Stimulated activated CD4-positive, alpha-beta T cell treated with anti-CD3 and anti-CD28 coated beads, Interleukin-2, amount 100 ng/mL, for 24 hours (primary cell): ENCODE measurements at places on chromosomes 12 and 14.

DNA sequence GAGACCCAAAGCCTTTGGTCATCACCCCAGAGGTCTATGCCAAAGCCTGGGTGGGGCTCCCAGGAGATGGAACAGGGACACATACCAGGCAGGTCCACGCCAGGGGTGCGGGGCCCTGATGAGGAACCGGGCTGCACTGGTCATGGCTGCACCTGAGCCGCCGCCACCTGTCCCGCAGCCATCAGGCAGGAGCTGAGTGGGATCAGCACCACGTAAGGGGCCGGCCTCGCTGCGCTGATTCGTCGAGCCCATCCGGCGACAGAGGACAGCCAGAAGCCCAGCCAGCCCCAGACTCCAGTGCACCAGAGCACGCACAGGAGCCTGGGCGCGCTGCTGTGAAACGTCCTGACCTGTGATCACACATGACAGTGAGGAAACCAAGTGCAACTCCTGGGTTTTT lies 15.9 kb downstream of the DEGS2 start:
- no peak for DNase-seq

- DNase-seq: no peak
Measured at GRCh38 chr12:6213969-6214368, 13.8 kb downstream of the CD9 start.

DNA sequence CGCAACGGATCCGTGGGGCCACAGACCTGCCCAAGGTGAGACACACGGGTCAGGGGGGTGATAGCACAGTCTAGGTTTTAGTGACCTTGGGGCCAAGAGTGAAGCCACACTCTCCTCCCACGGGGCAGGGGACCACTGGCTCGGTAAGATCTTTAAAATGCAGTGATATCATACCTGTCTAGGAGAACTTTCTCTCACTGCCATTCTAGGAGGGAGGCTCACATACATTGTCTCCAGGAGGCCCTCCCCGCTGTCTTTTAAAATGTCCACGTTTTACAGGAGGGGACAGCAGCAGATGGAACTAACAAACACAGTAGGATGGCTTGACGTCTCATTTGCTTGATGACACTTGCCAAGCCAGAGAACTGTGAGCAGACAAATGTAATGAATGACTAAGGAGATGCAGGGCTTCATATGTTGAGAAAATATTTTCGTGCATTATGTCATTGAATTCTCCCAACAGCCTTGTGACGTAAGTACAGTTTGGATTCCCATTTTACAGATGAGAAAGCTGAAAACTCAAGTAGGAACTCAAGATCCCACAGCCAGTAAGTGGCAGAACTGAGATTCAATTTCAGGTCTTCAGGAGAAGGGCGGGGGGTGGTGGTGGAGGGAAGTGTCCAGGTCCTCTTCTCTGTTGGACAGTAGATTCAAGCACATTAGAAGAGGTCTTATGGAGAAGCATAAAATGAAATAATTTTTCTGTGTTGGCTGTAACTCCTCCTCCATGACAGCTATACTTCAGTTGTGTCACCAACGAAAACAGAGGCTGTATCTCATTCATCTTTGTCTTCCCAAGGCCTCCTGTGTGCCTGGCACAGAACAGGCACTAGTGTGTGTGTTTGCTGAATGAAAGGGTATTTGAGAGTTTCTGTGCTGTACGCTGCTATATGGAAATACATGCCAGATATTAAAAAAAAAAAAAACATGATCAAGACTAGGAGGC lies 2.1 kb downstream of the VASH1 start:
- DNase-seq: no peak

DNA sequence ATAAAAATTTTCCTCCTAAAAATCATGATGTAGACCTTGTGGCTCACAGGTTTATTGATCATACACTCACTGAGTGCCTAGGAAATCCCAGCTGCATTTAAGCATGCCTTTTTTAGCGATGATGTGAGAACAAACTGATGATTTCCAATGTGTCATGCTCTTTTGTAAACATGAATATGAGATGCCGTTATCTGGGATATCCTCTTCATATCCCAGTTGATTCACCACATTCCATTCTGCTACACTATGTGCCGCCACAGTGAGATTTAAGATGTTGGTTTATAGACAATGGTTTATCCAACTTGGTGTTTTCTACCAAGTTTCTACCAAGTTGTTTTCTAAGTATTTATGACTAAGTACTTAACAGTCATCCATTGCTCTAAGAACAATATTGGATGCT lies 5.2 kb downstream of the OR4E1 start:
- no peak for DNase-seq

DNA sequence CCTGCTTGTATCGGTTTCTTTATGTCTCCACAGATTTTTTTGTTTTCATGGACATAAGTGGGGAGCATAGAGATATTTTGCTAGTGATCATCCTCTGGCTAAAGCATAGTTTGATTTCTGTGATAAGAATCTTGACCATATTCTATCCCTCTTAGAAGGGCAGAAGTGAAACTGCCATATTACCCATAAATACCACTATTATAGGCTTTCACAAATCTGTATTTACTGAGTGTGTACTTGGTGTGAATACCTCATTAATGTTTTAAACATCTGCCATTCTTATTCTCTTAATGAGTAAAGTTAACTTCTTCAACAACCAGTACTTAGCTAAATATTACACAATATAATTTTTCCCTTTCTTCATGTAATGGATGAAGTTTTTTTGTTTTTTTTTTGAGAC lies 16.1 kb downstream of the WNK1 start:
- DNase-seq: no peak

DNA sequence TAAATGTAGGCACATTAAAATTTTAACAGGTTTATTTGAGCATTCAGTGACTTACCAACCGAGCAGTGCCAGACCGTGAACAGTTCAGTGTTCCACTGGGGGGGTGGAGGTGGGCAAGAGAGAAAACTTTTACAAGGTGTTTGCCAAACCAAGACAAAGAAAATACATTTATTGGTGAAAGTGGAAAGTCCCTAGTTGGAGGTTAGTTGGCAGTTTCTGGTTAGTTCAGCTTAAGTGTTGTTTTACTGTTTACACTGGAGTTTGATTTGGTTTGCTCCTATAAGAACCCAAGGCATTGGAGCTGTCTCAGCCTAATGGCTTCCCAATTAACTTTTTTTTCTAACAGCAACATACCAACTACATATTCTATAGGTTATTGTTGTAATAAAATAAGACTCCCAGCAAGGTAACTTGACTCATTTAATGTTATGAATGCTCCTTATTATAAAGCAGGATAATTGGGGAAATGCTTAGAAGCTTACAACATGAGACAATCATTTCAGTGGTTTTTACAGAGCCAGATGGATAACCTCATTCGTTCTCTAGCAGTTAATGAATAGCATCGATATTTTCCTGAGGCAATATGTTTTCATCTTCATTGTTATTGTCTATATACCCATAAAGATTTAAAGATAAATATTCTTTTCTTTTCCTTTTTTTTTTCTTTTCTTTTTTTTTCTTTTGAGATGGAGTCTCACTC lies 115.8 kb downstream of the ETNK1 start:
- DNase-seq: no peak

- no peak for DNase-seq
Measured at GRCh38 chr14:94650806-94651805, 38.9 kb downstream of the SERPINA3 start.

- DNase-seq: no peak
Measured at GRCh38 chr12:123478069-123478468, 20.1 kb downstream of the SNRNP35 start.

GRCh38 chr12:6205144-6205539 lies 4.9 kb downstream of the CD9 start:
- no peak for DNase-seq

DNA sequence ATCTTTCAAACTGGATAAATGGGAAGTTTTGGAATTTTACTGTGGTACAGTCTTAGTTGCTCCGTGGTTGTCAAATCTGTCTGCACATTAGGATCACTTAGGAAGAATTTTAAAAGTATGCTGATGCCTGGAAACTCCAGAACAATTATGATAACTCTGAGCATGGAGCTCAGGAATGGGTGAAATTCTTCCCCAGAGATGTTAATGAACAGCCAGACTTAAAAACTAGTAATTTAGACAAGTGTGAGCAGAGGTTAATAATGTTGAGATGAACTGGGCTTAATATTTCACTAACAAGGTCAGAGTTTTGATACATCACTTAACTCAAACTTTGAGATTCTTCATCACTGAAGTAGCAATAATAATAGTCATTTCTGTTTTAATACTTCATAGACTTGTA lies 94.5 kb downstream of the NTS start:
- no peak for DNase-seq

- DNase-seq: no peak
Measured at GRCh38 chr12:88781909-88782308, 201.6 kb upstream of the KITLG start.

GRCh38 chr14:21395450-21395849 lies 11.6 kb upstream of the SUPT16H start:
- DNase-seq: no peak

GRCh38 chr12:20592556-20592955 lies 102.6 kb upstream of the SLCO1C1 start:
- DNase-seq: no peak

- no peak for DNase-seq
Measured at GRCh38 chr14:84991021-84991420, 538.9 kb upstream of the FLRT2 start.

- DNase-seq: no peak
Measured at GRCh38 chr14:63563370-63564026, 20.3 kb upstream of the PPP2R5E start.

DNA sequence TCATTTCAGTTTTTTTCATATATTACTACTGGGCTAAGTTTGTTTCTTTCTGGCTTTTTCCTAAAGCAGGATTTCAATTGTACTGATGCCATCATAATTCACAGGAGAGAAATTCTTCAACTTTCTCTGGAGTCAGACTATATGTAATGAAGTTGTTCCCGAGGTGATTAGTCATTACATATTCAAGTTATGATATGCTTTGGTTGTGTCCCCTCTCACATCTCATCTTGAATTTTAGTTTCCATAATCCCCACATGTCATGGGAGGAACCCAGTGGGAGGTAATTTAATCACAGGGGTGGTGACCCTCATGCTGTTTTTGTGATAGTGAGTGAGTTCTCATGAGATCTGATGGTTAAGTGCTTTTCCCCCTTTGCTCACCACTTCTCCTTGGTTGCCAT lies 227.5 kb upstream of the LRIG3 start:
- no peak for DNase-seq

GRCh38 chr12:32532422-32532821 lies 133.1 kb downstream of the FGD4 start:
- DNase-seq: no peak

GRCh38 chr14:71290960-71291466 lies 383.8 kb downstream of the PCNX1 start:
- DNase-seq: peak; percentile 43

GRCh38 chr14:68239988-68240771 lies 420.6 kb downstream of the RAD51B start:
- no peak for DNase-seq

- DNase-seq: no peak
Measured at GRCh38 chr14:74147571-74147970, 62.8 kb downstream of the LIN52 start.

- no peak for DNase-seq
Measured at GRCh38 chr14:98325761-98326160, 946.2 kb downstream of the BCL11B start.

- DNase-seq: no peak
Measured at GRCh38 chr12:82474181-82474797, 116.0 kb downstream of the METTL25 start.

DNA sequence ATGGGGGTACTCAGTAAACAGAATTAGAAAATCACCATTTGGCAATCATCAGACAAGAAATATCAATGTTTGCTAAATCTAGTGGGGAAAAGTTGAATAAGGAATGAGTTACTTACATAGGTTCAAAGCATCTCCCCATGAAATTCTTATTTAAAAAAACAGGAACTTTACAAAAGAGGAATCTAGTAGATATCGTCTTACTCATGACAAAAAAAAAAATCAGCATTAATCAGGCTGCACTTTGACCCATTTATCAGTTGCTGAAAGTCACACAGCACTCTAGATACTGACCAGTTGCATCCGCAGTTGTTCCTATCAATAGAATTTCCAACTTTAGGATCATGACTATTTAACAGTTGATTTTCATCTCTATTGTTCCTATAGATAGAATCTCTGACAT lies 5.8 kb upstream of the DICER1 start:
- DNase-seq: no peak

GRCh38 chr12:89566615-89567014 lies 40.8 kb upstream of the POC1B start:
- DNase-seq: no peak

GRCh38 chr14:96587823-96588385 lies 85.7 kb downstream of the PAPOLA start:
- no peak for DNase-seq

GRCh38 chr14:52780893-52781292 lies 10.5 kb downstream of the GNPNAT1 start:
- no peak for DNase-seq

GRCh38 chr12:108915632-108916133 lies 35.8 kb downstream of the DAO start:
- DNase-seq: no peak

DNA sequence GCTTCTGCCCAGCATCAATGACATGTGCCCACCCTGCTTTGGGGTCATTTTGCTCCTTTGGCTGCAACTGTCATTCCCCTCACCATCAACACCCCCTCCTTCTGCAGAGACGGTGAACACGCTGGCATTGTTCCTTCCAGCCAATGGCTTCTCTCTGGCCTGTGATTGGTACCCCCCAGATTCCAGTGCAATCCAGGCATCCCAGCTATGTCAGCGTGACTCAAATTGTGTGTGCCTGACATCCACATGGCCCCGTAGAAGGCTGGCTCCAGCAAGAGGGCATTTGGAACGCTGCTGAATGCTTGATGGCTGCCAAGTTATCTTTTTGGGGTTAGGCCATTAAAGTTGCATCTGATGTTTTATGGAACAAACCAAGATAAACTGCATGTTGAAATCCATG lies 21.0 kb upstream of the CCND2 start:
- DNase-seq: no peak

DNA sequence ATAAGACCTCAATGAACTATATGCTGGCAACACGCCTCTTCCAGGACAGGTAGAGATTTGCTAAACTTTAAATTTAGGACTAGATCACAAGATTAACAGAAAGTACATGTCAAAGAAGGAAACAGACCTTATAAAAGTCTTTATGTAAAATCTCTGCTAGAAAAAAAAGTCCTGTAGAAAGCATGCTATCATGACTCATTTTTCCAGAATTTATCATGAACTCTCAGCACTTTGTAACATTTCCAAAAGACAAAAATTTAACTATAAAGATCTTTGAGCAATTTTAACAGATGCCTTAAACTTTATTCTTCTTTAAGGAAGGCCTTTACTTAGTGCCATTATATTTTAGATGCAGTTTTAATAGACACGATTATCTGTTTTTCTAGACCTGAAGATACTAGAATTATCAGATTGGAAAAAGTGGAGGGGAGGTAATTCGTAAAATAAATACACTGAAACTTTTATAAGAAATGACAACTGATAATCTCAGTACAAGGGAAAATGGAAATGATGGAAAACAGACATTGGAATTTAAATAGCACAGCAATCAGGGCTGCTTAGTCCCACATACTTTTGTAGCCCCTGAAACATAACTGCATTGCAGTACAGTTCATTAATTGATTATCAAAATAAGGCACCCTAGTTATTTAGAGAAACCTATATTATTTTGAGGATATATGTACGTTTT lies 92.0 kb downstream of the TTLL5 start:
- no peak for DNase-seq
